ENCODE measurements at places on chromosomes 12 and 14.

- DNase-seq = no peak
These were observed 103.7 kb downstream of the ERGIC2 start for GRCh38 chr12:29277231-29277630.

GRCh38 chr12:12158858-12159257 lies 88.1 kb downstream of the BCL2L14 start:
- no peak for DNase-seq

- no peak for DNase-seq
These were observed 5.0 kb upstream of the NEDD1 start for GRCh38 chr12:96902076-96902475.

DNA sequence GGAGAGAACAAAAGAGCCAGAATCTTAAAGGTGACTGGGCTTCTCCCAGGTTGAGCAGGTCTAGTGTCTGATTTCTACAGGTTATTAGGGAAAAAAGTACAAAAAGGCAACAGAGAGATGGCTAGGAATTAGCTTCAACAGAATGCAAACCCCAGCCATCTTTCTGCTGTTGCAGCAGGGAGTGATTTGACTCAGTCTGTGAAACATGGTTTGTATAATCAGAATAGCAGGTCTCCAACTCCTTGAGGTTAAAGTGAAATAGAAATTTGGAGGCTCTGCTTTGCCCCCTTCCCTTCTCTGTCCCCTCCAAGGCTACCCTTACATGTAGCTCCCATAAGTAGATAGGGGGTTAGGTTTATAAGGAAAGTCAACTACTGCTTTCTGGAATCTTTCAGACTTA lies 105.8 kb downstream of the AKAP6 start:
- no peak for DNase-seq

DNA sequence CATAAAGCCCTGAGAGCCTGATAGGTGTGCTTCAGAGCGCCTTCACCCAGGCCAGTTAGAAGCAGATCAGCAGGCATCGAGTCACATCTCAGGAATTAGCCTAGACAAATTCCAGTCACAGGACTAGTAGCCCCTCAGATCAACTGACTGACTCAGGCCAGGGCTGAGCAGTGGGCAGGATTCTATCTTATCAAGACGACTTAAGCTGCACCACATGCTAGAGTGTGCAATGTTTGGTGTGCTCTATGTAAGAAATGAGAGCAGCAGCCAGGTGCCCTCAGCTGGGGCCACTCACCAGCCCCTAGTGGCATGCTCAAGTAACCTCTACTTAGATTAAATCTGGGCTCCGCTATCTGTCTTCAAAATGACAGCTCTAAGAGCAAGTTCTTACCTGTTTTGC lies 19.7 kb upstream of the NGB start:
- DNase-seq = no peak

DNA sequence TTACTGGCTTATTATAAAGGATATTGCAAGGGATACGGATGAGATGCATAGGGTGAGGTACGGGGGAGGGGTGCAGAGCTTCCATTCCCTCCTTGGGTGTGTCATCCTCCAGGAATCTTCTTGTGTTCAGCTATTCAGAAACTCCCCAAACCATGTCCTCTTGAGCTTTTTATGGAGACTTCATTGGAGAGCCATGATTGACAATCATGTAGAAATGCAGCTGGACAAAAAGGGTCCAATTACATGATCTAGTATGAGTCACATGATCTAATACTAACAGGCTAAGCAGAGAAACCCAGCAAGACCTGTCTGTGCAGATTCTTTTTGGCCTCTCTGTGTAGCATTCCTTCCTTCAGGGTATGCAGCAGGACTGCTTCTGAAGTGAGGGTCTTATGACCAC lies 23.9 kb upstream of the FLVCR2 start:
- no peak for DNase-seq

- DNase-seq = no peak
These were observed 56.2 kb upstream of the ARHGAP5 start for GRCh38 chr14:32020882-32021281.

- DNase-seq = peak; percentile 25
These were observed 75.1 kb upstream of the ST8SIA1 start for GRCh38 chr12:22409377-22410164.

DNA sequence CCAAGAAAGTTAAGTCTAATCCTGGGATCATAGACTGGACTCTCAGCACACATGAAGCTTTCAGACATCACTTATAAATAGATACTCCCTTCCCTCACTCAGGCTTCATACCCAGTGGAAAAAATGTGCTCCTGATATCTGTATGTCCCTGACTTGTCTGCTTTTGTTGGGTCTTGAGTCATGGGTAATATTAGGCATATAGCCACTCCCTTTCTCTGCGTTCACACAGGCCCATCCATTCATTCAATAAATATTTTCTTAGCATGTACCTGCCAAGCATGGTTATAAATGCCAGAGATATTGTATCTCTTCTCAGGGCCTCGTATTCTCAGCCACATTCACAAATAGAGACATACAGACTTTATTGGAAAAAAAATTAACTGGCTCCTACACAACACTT lies 43.5 kb downstream of the COX16 start:
- DNase-seq = no peak

GRCh38 chr14:72217135-72217534 lies 284.9 kb downstream of the RGS6 start:
- no peak for DNase-seq

DNA sequence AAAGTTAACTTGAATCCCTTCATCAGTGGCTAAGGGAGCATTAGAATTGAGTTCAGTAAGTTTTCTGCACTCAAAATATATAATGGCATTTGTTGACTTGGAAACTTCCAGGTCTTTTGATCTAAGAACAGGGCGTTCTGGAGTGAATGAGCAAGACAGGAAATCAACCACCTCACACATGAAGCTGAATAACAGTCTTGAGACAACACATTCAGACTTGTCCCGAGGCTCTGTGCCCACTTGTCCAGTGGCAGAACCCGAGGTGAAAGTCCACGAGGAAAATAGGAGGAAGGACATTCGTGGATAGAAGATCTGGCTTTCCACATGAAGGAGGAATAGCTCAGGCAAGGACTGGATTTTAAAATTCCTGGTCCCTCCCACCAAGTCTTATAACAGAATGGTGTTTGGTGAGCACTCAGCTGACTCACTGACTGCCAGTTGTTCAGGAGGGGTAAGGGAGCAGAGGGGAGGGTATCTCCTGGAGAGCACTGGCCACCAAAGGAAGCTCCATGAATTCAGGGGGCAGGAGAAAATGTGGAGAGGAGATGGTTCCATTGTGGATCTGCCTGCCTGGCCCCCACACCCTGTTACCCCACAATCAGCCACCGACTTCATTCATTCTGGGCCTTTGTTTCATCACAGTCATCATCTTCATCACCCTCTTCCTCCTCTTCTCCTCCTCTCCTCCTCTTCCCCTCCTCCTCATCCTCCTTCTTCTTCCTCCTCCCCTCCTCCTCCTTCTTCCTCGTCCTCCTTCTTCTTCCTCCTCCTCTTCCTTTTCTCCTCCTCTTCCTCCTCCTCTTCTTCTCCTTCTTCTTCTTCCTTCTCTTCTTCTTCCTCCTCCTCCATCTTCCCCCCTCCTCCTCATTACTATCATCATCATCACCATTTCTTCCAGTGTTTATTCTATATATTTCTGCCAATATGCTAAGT lies 620.1 kb downstream of the MED13L start:
- DNase-seq = no peak

- DNase-seq = no peak
These were observed 168.2 kb downstream of the KIF26A start for GRCh38 chr14:104306450-104307040.

GRCh38 chr12:52024845-52025230 lies 18.1 kb downstream of the TAMALIN start:
- no peak for DNase-seq

DNA sequence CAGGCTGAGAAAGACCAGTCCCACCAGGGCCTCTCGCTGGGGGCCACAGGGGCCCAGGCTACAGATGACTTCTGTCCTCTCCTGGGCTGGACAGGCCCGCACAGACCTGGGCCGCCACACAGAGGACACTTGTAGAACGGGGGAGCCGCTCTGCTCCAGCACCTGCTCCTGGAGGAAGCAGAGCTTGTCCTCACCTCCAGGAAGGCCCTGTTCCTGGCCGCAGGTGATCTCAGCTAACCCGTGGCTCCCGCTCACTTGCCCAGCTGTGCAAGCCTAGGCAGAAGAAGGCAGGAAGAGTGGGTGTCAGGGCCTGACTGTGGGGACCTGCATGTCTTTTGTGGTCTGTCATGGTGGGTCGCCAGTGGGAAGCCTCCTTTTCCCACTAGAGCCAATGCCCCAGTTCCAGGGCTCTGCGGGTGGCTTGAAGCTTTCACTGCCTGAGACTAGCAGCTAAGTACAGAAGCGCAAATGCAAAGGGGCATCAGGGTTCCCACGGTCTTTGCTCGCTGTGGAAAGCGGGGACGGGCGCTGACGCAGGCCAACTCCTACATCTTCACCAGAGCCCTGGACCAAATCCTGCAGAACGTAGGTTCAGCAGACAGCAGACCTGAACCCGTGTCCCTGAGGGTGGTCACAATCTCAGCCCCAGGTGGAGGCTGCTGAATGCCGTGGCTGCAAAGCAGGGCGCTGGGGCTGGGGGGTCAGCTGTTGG lies 8.8 kb upstream of the CEP170B start:
- DNase-seq = no peak

DNA sequence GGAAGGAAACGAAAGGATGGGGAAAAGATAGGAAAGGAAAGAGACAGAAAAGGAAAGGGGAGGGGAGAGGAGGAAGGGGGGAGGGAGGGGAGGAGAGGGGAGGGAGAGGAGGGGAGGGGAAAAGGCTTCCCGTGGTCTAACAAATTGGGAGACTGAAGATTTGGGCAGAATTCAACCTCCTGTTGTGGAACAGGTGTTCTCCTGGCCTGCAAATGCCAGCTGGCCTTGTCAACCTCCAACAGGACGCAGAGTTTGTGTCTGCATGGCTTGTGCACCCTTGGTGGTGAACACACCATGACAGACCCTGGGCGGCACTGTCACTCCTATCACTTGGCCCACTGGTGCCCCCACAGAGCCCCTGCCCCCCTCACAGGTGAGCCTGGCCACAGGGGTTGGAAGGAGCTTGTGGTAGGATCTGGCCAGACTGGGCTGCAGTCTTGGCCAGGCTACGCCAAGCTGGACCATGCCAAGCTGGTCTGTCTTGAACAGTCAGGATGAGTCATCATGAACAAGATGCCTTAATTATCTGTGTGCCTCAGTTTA lies 321.6 kb downstream of the BCL11B start:
- DNase-seq = no peak

GRCh38 chr14:61690039-61690438 lies 5.3 kb upstream of the HIF1A start:
- DNase-seq = no peak

- DNase-seq = no peak
These were observed 941 bp upstream of the PPP1CC start for GRCh38 chr12:110743571-110744093.
